GM13976 (cell line): ENCODE measurements at places on chromosomes 11 and 22.

- no peak for DNase-seq
Measured at GRCh38 chr11:127117231-127117739, 116.7 kb upstream of the KIRREL3 start.

- no peak for DNase-seq
Measured at GRCh38 chr11:117841551-117842031, 17.0 kb upstream of the FXYD2 start.

- DNase-seq, result no peak
Measured at GRCh38 chr11:2955906-2956476, 26.8 kb upstream of the PHLDA2 start.

DNA sequence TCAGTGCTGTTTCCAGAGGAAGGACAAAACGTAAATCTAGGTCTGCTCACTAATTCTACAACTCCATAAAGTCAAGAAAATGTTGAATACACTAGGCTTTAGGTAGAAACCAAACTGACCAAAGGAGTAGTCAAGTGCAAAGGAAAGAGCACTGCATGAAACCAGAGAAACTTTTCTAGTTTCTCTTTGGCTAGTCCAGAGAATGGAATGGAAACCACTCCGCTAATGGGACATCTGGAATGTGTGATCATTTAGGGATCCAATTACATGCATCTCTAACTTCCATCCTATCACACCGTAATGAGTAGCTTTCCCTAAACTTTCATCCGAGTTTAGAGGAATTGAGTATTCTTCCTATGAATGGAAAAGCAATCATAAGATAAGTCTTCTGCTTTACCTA, 2.4 kb downstream of the OR52M1 start:
- no peak for DNase-seq

DNA sequence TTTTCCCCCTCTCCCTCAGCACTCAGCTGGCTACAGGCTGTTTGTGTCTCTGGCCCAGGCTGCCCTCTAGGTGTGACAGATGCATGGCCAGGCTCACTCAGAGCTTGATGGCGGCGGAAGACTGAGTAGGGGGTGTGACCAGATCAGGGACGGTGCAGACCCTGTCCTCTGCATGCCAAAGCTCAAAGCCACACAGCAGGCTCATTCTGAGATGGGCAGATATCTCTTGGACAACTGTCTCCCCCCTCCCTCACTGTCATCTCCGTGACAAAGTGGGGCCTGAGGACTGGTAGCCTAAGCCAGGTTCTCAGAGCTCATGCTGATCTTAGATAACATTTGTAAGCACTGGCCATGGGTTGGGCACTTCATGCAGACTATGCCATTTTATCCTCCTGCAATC, 231.3 kb downstream of the DSCAML1 start:
- no peak for DNase-seq

- no peak for DNase-seq
Measured at GRCh38 chr11:67463680-67464410, 5.2 kb downstream of the TMEM134 start.

GRCh38 chr22:27220339-27220738, 563.0 kb downstream of the MIAT start:
- no peak for DNase-seq

DNA sequence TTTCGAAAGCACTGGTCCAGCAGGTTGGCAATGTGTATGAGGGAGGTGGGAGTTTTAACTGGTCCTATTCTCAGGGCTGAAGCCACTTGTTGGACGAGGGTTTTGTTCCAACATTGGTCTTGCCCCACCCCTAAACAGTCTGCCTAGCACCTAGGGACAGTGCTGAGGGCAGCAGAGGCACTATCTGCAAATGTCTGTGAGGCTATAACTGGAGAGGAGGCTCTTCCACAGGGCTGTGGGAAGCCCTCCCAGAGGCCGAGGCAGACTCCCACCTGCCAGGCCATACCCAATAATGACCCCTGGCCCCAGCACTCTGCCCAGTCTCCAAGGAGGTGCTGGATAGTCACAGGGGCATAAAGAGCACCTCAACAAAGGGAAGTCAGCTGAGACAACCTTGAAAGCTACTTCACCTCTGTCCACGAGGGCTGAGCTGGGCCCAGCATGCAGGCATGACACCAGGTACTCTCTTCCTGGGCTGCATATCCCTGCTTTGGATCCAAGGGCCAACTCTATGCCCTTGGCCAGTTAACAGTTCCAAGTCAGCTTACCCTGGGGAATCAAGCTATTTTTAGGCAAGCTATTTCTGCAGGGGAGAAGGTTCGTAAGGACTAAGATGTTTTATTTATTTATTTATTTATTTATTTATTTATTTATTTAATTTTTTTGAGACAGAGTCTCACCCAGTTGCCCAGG, 40.2 kb upstream of the SLC25A1 start:
- no peak for DNase-seq

GRCh38 chr11:69718147-69718546, 14.3 kb upstream of the FGF19 start:
- DNase-seq, result peak; percentile 83

DNA sequence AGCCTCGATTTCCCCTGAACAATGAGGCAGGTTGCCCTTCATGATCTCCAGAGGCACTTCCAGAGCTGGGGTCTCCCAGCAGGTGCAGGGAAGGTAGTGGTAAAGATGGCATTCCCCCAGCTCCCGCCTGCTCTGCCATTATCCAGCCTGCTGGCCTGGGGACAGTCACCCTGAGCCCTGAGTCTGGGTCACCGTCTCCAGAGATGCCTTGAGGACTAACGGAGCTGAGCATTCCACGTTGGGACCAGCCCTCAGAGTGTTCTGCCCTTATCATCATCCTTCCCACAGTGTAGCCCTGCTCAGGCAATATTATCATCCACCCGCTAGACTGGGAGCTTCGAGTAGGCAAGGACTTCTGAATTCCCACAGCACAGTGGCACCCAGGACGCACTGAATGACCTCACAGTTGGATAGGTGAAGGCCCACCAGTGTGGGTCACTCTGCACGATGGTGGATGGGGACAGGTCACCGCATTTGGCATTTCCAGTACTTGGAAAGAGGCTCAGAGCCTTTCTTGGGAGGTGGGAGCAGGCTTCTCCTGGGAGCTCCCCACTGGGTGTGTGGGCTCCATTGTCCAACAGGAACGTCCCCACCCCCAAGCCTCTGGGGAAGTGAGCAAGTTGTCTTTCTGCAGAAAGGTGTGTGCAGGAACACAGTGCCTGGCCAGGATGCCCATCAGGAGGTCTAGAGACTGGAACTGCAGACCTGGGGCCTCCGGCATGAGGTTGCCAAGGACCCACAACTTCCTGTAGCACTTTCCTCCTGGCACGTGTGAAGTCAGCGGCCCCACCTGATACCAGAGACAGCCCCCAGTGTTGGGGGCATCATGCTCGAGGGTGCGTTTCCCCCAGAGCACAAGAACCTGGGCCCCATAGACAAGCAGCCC, 51.4 kb upstream of the WNT7B start:
- DNase-seq, result no peak

DNA sequence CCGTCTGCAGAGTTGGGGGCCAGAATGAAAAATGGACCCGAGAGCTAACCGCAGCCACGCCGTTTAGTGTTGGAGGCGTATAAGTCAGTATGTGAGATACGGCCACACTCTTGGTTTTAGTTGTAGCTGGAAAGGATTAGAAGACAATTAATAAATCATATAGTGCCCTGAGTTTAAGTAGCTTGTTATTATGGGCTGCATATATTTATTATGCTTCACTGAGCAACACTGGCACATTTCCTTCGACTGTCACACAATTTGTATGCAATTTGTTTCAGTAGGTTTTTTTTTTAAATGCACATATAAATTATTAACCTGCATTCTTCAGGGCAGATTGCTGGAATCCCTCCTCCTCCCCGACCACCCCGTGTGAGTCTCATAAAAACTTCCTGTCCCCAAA, 56.9 kb downstream of the PKNOX2 start:
- DNase-seq, result no peak

DNA sequence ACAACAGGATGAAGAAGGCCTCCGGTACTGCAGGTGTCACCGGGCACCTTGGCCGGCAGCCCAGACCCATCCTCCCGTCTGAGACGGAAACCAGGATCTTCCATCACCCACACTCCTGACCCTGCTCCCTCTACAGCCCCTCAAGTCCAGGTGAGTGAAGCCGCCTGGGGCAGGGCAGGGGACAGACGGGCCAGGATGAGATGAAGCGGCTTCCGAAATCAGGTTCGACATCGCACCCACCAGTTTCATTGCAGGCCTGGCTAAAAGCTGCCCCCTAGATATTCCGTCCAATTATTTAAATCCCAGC, 639.1 kb downstream of the TBC1D22A start:
- DNase-seq, result no peak

DNA sequence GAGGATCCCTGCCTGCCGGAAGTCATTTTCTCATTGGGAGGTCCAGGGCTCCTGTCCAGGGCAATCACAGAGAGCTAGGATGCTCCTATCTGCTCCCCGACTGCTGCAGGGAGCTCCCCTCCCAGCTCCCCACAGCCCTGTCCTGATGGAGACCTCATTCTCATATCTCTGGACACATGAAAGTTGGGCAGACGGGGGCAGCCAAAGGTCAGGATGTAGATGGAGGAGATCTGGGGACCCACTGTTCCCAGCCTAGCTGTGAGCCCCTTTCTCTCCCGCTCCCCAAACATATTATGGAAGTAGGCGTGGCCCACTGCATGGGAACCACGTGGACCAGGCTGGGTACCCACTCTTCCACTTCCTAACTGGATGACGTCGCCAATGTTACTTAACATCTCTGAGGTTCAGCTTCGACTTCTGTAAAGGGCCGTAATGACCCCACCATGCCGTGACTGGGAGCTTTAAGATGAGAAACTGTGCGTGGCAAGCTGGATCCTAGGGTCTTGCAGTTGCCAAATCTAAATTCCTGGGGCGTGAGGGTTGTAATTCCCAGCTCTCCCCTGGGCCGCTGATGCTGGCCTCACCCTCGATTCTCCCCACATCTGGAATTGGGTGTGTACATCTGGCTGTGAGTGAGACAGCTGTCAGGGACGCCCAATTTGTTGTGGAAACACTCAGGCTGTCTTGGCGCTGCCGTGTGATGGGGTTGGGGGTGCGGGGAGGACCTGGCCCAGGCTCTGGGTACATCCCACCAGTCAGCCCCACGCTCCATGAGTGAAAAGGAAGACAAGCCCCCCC, 1.8 kb downstream of the CDC42EP2 start:
- DNase-seq, result no peak

- DNase-seq, result no peak
Measured at GRCh38 chr22:46251816-46252380, 1.8 kb upstream of the CDPF1 start.

- no peak for DNase-seq
Measured at GRCh38 chr11:61004761-61005181, 33.3 kb downstream of the CD6 start.

GRCh38 chr11:94997437-94997836, 23.9 kb downstream of the KDM4D start:
- DNase-seq, result no peak

GRCh38 chr11:91170711-91171110, 947.9 kb upstream of the CHORDC1 start:
- DNase-seq, result no peak

DNA sequence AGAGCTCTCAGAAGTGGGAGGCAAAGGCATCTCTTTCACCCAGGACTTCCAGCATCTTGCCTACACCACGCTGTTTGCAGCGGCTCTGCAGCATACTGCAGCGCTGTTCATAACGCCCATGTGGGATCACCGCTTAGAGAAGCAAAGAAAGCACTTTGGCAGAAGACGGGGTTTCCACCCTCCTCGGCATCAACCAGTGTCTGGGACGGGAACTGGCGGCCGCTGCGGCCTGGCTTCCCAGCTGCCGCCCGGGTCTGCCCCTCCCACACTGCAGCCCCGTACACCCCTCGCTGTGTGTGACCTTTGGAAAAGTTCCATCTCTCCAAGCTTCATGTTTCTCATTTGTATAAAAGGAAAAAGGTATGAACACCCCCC, 545 bp upstream of the TIRAP start:
- no peak for DNase-seq

DNA sequence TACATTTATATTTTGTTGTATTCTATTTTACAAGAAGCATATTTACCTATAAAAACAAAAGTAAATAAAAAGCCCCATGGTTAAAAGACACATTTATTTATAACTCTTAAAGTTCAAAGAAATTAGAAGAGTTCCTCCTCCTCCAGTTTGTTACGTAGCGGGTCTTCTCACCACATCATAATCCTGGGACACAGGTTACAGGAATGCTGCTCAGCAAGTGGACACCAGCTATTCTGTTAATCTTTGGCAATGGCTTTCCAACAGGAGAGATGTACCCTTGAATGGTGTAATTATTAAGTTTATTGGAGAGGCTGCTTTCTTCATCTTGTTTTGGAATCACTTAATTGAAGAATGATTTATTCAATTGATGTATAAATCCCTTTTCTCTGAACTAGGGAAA, 19.6 kb upstream of the CAT start:
- no peak for DNase-seq

DNA sequence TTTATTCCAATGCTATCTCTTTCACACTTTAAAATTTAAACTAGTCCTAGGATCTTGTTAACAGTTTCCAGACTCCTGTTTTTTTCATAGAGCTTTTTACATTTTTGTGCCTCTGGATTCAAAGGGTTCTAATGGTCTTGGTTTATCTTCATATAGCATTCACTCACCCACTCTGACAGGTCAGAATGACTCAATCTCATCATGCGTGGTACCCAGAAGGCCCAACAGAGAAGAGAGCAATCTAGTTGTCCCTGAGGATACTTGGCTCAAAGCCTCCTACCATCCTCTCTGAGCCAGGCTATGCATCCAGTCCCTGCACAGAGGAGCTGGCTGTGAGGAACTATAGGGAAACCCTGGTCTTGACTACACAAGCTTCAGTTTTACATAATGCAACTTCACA, 27.5 kb downstream of the MAML2 start:
- DNase-seq, result no peak

DNA sequence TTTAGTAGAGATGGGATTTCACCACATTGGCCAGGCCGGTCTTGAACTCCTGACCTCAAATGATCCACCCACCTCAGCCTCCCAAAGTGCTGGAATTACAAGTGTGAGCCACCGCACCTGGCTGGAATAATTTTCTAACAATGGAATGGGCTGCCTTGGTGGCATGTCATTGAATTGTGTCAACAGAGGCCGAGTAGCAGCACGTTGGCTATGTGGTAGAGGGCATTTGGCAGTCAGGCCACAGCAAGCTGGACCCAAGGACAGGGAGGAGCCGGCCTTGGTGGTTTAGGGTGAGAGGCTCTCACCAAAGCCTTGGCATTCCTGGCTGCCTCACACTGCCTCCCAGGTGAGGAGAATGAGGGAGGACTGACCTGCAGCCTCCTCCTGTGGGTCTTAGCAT, 4.1 kb upstream of the NIPSNAP1 start:
- no peak for DNase-seq

GRCh38 chr22:19498866-19499190, 19.1 kb downstream of the CDC45 start:
- DNase-seq, result no peak

DNA sequence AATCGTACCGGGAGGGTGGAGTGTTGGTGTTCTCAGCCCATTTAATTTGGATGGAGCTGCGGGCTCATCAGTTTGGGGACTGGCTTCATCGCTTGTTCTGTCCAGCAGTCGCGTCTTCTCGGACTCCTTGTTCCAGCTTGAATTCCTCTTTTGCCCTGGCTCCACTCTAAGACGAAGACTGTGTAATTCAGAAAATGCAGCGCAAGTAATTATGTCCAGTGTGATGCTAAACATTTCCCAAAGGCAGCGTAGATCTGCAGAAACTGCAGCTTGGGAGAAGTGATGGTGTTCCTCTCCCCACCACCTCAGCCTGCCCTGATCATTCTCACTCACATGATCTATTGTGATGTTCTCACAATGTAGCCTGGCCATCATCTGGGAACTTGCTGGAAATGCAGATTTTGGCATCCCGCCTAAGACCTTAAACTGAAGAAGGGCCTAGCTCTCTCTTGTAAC, 666 bp downstream of the SLC25A18 start:
- no peak for DNase-seq

GRCh38 chr11:121426476-121427399, 25.4 kb upstream of the SORL1 start:
- DNase-seq, result peak; percentile 74
